Stimulated activated CD4-positive, alpha-beta T cell treated with anti-CD3 and anti-CD28 coated beads, Interleukin-1b, Interleukin-23, amount 100 ng/mL, for 4 hours (primary cell): ENCODE measurements at places on chromosomes 5 and 9.

DNA sequence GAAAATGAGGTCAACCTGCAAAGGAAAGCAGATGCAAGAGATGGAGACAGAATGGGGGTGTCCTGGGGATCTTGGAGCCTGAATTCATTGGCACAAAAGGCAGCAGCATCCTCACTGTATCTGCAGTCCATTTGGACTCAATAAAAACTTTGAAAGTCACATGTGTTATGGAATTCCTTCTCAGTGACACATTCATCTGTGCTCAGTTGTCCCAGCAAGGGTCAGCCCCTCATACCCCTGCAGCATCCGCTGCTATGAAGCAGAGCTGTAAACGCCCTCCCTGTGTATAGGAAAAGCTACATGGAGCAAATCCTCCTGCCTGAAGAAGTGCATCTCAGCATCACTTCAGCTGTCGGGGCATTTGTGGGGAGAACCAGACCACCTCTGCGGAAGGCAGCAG is 14.5 kb upstream of the RARS1 start:
- DNase-seq, result no peak

- DNase-seq, result no peak
Measured at GRCh38 chr9:72534931-72535330, 13.5 kb downstream of the TMC1 start.

DNA sequence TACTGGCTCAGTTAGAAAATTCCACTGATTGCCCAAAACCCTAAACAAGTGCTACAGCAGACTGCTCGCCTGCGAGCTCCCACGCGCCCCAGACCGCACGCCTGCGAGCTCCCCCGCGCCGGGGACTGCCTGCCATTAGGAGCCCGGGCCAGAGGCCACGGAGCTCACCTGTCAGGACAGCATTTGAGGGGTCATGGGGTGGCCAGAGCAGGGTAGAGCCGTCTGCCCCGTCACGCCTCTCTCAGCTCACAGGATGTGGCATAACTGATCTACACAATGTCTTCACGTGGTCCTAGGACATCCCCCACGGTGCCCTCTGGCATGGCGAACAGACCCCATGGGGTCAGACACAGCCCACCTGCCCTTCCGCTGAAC is 29.1 kb upstream of the LRRC14B start:
- no peak for DNase-seq

- no peak for DNase-seq
Measured at GRCh38 chr9:97636903-97637302, 3.3 kb downstream of the NCBP1 start.

DNA sequence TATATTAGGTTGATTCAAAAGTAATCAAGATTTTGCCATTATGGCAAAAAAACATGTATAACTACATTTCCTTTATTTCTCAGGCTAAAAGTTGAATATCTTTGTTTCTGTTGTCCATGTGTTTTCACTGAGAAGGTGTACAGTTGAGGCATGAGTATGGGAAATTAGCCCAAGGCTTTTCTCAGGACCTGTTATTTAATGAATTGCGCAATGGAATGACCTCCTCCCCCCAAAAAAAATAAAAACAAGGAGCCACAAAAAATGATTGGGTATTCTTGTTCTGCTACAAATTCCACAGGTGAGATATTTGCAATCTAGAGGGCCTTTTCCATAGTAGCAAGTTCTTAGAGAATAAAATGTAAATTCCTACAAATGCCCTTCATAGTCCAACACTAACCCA is 186.8 kb downstream of the TRPM3 start:
- DNase-seq, result no peak

GRCh38 chr9:38294220-38294960 is 98.1 kb upstream of the ALDH1B1 start:
- DNase-seq, result no peak

- no peak for DNase-seq
Measured at GRCh38 chr9:13755551-13755950, 476.1 kb upstream of the MPDZ start.

DNA sequence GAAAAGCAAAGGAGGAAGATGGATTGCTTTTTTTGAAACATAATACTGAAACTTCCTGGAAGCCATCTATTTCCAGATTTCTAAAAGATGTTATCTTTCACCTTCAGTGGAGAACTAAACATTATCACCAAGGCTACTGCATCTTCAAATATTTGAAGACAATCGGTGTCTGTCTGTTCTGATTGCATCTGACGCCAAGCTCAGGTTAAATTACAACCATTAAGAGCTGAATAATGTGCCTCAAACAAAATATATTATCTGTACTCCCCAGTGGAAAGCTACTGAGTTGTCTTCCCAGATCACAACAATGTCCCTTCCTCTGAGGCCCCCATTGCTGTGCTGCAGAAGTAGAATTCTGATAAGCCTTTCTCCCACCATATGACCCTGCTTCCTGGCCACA is 342.3 kb downstream of the PLK2 start:
- DNase-seq, result no peak

DNA sequence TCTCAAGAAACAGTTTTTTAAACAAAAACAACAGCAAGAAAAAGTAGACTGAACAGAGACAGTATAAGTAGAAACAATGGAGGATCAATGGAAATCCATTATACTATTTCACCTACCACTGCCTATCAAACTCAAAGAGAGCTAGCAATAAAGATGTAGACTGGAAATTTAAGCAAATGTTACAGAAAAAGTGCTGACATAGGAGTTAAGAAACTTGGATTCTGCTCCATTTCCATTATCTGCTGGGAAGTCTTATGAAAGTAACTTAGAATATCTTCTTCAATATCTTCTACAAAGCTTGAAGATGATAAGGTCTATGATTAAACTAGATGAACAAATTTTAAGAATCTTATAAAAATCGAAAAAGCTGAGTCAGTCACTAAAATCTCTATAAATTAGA is 1469.8 kb upstream of the C9orf72 start:
- no peak for DNase-seq

DNA sequence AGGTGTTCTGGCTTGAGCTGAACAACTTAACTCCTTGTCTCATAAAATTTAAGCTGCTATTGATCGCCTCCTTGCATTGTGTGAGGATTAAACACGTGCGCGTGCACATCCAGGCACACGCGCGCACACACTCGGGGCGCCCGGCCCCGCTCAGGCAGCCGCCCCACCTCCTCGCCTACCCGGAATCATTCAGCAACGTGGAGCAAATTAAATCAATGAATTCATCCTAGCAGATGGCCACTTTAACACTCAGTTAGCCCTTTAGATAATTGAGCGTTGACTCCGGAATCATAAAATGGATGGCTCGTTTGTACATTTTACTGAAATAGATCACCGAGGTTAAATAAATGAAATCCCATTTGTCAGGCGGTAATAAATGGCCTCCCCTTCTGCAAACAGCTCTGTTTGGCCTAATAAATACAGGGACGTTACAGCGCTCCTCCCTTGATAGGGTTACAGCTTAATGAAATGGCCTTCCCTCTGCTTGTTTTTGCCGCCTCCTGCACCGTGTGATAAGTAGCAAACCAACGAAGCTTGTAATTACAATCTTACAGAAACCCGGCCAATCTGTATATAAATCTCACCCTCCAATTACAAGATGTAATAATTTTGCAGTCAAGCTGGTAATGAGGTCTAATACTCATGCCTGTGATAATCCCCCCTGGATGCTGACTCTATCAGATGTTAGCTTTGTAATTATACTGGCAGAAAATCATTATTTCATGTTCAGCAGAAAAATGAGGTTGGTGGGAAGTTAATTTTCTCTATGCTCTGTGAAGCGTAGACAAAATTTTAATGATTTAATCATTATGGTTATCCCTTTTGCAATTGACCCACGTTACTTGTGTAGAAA is 229.7 kb upstream of the IRX4 start:
- DNase-seq, result no peak

GRCh38 chr9:127817881-127818434 is 15.3 kb downstream of the FPGS start:
- DNase-seq, result no peak
